ENCODE measurements at places on chromosomes 7 and 10.

DNA sequence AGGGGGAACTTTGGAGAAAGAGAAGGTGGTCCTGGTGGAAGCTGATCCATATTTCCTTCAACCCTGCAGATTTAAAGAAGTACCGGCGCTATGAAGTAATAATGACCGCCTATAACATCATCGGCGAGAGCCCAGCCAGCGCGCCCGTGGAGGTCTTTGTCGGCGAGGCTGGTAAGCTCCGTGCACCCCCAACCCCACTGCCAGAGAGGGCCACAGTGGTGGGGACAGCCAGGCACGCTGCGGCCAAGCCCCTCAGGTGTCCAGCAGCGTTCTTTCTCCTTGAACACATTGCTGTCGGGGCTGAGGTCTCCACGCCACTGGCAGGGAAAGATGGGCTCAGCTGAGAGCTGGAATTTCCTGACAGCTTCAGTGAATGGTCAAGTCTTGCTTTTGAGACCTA, 503.7 kb upstream of the FOXK1 start:
- no peak for DNase-seq

DNA sequence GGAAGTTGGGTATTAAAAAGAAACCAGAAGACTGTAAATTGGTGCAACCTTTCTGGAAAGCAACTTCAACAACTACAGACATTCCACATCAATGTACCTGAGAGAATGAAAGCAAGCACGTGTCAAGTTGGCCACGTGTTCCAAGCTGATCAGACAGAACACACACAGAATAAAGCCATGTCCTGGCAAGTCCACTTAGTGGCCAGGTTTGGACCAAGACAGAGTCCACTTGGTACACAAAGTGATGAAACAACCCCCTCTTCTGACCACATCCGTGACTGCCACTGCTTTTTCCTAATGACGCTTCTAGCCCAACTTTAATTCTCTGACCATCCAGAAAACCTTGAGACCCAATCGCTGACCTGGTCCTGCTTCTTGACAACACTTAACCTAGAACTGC, 109.4 kb downstream of the ABLIM1 start:
- peak; percentile 13 for DNase-seq

- DNase-seq: no peak
Observed at GRCh38 chr7:35384761-35385700, 131.1 kb upstream of the TBX20 start.

DNA sequence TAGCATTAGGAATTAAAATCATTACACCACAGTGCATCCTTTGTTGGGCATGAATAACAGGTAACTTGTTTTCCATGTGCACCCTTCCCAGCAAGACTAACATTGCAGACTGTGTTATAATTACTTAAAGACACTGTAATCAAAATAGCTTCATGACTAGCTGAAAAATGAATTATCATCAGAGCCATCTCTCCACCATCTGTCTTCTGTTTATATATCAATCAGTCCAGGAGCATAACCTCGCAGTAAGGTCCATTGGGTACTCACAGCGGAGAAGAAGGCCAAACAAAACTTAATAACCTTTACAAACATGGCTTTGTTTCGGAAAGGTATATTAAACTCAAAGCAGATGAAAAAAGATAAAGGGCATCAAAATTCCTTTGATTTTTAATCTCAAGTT, 90.6 kb downstream of the ODAD2 start:
- DNase-seq: no peak

GRCh38 chr10:33773253-33773573, 438.7 kb upstream of the NRP1 start:
- DNase-seq: no peak

DNA sequence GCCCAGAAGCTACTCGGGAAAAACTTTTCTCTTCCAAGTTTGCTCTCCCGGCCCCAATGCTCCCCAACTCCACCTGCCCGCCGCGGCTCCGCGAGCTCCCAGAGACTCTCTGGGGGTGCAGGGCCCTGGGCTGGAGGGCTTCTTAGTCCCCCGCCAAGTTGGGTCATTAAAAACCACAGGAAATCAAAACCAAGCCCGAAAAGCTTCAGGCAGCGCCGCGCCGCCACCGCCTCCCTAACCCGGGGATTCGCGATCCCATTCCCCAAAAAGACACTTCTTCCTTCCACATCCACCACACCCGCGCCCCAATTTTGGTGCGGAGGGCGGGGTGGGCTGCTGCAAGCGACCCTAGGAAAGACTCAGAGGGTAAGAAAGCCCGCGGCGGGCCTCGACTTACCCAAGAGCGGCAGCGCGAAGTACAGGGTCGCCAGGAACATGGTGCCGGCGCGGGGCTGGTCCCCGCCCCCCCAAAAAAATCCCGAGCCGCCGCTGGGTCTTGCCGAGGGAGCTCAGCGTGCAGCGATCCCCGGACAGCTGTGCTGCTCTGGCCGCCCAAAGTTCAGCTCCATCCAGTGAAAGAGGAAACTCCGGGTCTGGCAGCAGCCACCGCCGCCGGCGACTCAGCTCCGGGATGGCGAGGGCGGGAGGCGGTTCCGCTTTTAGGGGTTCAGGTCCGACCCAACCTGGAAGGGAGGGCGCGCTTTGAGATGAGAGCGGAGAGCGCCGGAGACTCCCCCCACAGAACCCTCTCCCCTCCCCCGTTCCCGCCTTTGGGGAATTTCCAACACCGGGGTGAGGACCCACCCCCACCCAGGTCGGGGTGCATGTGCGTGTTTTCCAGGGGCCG, 1.2 kb downstream of the GFRA1 start:
- DNase-seq: no peak

GRCh38 chr10:103278862-103279298, 1.9 kb downstream of the INA start:
- DNase-seq: peak; percentile 54

DNA sequence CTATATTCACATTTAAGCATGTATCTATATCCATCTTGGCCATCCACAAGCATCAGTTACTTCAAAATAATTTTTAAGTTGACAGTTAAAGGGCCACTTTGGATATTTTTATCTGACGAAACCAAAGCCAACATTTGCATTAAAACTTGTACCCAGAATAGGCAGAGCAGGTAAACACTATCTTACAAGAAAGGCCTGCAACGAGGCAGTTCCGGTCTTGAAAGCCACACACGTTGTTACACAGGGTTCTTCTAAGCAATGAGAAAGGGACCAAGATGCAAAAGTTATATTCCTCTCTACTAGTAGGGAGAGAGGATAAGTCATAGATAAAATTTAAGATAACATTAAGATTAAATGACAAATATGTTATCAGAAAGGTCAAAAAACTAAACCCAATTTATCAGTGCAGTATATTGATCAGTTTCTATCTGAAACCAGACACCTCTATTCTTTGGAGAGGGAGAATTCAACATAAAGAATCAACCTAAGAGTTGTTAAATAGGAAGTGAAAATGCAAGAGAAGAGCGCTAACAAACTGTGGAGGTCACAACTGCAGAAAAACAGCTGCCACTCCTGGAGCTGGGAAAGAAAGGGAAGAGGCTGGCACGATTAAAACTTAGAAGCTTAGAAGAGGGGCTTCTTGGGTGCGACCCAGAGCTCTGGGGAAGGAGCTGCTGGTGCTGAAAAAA, 701.3 kb downstream of the TNS3 start:
- DNase-seq: no peak

DNA sequence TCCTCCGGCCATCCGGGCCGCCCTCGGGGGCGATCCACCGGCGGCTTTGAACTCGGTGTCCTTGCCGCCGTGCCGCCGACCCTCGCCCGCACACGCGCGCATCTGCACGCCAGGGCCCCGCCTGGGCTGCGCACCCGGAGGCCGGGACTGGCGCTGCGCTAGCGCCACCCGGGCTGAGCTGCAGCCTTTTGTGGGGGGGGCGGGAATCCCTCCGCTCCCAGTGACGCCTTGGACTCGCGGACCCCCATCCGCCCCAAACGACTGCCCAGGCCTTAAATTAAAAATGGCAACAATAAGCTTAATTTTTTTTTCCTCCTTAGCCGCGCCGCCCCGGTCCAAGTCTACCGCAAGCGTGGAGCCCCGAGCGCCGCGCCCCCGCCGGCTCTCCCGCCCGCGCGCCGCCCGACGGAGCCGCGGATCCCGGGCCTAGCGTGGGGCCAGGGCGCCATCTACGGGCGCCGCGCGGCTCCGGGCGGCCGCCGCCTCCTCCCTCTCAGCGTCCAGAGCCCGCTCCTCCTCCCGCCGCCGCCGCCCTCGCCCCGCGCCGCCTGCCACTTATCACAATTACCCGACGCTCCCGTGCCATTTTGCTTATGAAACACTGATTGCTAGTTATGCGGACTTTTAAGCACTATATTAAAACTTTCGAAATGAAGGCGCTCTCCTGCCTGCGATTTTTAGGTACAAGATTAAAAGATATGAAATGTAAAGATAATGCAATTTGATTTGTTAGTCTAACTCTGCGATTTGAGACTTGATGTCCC, 7.5 kb upstream of the EBF3 start:
- peak; percentile 66 for DNase-seq

GRCh38 chr7:151166629-151167196, 781 bp downstream of the GBX1 start:
- DNase-seq: no peak

DNA sequence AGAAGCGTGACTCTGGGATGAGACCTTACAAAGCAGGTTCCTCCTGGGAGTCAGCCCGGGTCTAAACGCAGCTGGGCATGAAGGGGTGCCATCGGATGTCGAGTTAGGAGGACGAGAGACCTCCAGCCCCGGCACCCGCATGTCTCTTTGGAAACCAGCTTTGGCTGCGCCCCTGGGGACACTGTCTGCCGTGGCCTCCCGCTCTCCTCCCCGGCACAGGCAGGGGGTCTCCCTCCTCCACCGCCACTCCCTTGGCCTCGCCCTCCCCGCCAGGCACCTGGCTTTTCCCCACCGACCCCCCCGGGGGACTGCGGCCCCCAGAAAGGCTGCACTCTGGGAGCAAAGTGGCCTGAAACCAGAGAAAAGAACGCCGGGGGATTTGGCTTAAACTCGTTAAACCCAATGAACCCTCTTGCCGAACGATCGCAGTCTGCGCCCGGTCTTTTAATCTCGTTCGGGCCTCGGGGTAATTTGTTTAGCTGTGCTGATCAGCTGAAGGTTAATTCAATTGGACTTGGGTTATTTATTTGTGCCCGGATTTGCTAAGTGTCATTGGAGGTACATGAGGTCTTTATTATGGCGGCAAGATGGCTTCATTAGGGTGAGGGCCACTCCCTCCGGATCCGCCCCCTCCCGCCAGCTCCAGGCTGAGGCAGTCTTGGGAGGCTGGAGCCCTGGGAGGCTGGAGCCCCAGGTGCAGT, 16.4 kb upstream of the PSMG3 start:
- no peak for DNase-seq

GRCh38 chr7:127872122-127872521, 159.1 kb downstream of the LRRC4 start:
- no peak for DNase-seq

- DNase-seq: no peak
Observed at GRCh38 chr10:17349717-17350116, 104.7 kb downstream of the ST8SIA6 start.

Measured in hematopoietic multipotent progenitor cell treated with erythropoietin and hydrocortisone succinate and interleukin-3 and kit ligand, for 8 days (in vitro differentiated cells).